ENCODE measurements at places on chromosomes 4 and X.
A peak's percentile ranks its signal among the peaks of the same experiment; 100 is the strongest.

DNA sequence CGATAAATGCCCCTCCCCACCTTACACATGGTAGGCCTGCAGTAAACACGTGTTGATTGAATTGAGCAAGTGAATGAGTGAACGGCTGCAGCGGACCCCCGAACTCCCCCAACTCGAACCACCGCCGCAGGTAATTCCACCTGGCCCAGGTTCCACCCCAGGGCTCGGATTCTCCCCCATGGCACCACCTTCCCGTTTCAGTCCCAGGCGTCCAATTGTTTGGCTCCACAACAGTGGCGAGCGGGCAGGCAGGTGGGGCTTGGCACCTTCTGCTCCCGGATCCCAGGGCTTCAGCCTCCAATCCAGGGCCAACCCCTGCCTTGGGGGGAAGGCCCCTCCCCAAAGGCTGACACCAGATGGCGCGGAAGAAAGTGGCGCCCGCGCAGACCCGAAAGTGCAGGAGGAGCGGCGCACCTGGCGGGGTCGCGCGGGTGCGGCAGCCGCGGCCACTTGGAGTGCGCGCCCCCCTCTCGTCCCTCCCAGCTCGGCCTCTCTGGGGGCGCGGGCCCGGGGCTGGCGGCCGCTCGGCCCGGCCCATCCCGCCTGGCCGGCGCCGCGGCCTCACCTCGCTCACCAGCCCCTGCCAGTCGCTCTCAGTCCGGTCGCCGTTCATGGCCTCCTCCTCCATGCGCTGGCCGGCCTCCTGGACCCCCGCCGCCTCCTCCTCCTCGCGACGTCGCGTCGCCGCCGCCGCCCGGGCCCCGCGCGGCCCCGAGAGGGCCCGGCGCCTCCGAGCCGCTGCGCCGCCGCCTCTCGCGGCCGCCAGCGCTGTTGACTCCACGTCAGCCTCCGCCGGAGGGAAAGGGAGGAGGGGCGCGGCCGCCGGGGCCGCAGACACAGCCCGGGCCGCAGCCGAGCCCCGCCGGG is at the start of gene CCDC149:
Gene CCDC149, minus strand, starts transcription at position 791 of the 867 bp plus-strand sequence. Its CDS starts 178 bp downstream, at position 613.
- DNase-seq = peak; percentile 92

DNA sequence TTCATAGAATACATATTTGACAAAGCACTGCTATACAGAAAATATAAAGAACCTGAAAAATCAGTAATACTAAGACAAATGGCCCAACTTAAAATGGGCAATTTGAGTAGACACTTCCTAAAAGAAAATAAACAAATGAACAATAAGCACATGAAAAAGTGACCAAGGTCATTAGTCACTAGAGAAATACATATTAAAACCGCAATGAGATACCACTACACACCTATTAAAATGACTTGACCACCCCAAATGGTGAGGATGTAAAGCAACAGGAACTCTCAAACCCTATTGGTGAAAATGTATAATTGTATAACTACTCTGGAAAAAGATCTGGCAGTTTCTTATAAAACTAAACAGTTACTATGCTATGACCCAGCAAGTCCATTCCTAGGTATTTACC is 34.0 kb upstream of the USP9X start:
- no peak for DNase-seq

DNA sequence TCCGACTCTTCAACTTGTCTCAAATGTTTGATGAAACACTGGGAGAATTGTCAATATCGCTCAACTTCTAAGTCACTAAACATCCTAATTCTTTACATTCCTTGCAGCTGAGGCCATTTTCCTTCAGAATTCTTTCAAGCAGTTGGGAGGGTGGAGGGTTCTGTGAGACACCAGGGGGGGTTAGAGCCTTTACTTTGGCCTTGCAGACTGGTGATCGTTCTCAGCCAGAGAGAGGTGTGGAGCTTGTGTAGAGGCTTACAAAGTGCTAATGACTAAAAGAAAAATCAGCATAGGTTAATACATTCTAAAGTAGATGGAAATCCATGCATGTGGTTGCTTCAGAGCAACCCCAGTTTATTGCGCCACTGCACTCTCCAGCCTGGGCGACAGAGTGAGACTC is 21.3 kb upstream of the SOX3 start:
- no peak for DNase-seq

DNA sequence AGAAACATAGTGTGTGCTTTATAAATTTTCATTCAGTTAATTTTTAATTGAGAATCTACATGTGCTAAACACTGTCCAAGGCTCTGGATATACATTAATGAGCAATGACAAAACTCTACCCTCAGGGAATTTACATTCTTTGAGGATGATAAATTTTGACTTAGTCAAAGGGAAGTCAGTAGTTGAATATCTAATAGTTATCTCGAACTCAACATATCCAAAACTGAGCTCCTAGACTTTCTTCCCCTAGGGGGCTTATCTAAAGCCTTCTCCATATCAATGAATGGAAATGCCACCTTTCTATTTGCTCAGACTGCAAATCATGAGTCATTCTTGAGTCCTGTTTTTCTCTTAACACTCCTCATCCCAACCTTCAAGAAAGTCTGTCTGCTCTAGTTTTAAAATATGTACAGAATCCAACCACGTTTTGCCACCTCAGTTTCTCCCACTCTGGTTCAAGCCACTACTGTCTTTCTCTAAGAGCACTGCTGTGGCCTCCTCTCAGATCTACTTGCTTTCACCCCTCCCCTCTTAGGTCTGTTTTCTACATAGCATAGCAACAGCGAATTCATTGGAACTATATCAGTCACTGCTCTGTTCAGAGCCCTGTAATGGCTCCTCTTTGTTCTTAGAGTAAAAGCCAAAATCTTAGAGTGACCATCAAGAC is 9.5 kb downstream of the PARM1 start:
- no peak for DNase-seq

DNA sequence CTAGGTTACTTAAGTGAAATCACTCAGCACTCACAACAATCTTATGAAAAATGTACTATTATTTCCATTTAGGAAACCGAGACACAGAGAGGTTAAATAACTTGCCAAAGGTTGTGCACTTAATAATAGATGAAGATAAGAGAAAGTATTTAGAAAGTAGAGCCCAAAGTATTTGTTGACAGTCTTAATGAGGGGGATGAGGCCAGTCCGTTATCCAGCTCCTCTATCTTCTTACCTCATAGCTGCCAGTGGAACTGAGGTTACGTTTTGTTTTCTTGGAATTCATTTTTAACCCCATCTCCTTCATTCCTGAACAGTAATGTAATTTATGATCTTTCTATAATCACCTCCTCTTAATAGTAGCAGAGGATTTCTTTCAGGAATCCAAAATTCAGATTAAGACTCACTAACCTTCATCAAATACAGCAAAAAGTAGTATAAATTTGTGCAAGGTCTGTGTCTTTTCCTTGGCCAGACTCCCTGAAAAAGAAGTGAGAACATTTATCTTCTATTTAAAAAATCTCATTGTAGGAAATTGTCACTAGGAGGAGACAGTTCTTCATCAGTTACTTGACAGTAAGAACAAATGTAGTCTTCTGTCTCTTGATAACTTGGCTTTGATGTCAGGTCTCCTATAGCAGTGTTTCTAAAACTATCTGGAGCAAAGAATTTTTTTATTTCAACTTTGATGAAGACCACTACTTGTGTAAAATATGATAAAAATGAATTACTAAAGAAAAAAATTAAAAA is 35.5 kb downstream of the F8 start:
- DNase-seq = no peak

DNA sequence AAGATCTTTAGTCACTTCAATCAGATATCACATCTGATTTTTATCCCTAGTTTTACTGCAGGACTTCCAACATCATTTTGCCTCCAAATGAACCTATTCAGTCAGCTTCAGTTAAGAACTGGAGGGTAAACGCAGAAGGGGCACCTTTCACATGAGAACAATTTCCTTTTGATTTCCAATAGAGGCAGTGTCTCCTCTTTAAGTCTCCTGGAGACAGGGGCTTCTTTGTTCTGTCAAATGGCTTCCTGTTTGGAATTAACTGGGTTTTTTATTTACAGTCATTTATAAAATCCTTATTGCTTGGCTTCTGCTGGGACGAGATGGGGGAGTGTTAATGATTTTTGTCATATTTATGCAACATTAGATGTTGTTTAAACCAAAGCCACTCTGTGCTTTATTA is 164.0 kb downstream of the STK32B start:
- no peak for DNase-seq

- DNase-seq = peak; percentile 25
Observed at GRCh38 chrX:23907111-23907497, 634 bp downstream of the APOO start.

DNA sequence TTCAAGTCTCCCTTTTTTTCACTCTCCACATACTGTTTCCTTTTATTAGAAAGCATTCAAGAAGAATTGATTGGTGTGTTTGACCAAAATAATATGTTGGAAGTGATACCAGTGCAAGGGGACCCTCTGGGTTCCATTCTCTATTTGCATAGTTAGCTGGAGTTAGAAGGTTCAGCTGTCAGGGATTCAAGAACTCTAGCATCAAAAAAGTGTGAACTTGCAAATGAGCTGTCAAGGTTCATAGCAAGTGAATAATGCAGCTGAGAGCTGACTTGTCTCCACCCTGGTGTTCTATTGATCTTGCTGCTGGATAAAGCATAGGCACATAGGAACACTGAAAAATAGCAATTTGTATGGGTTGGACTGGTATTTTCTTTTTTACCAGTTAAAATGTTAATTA is 73.2 kb downstream of the SORBS2 start:
- DNase-seq = no peak

- no peak for DNase-seq
Observed at GRCh38 chr4:149933883-149934282, 118.2 kb upstream of the IQCM start.

DNA sequence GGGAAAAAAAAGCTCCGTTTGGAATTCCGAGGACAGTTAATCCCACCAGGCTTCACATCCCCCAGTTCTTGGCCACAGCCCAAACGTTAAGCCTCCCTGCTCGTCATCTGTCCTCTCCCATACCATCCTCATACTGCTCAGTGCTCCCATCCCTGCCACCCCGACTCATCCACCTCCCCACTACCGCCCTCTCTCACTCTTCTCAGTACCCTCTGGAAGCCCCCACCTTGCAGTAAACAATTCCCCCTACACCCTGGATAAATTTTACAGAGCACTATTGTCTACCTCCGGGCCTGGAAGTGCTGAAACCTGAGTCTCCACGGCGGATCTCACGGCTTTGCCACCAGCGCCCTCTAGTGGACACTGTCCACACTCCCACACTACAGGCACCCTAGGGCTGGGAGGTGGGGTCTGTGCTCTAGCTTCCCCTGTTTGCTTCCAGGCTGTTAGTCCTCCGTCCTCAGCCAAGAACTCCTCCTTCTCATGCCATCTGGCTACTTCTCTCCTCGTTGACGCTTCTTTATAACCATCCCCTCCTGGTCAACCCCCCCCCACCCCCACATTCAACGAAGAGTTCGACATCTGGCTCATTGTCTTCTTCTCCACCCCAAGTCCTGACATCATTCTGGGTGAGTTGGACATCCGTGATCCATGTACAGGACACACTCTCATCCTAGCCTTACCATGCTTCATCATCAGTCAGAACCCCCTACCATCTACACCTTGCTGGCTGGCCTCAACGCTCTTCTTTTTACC is 54.5 kb downstream of the RTL9 start:
- peak; percentile 82 for DNase-seq

GRCh38 chrX:57821703-57822387 is 88.4 kb downstream of the ZXDA start:
- peak; percentile 43 for DNase-seq

GRCh38 chrX:68989865-68990606 is 161.2 kb downstream of the EFNB1 start:
- DNase-seq = no peak

DNA sequence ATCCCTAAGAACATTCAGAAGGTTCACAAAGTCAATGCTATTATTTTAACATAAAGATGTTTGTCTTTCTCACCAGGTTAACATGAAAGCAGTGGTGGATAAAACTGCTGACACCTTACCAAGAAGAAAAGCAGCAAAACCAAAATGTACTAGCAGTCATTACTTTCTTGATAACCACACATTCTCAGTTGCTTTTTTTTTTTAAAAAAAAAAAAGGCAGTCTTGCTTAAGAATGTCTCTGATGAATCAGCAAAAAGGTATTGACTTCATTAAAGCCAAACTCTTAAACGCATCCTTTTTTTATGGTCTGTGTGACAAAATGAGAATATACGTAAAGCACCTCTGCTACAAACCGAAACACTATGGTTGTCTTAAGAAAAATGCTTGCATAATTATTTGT is 31.9 kb downstream of the CDKL2 start:
- no peak for DNase-seq

All from D341Med (cell line).